ENCODE measurements at places on chromosomes 1 and 21.

DNA sequence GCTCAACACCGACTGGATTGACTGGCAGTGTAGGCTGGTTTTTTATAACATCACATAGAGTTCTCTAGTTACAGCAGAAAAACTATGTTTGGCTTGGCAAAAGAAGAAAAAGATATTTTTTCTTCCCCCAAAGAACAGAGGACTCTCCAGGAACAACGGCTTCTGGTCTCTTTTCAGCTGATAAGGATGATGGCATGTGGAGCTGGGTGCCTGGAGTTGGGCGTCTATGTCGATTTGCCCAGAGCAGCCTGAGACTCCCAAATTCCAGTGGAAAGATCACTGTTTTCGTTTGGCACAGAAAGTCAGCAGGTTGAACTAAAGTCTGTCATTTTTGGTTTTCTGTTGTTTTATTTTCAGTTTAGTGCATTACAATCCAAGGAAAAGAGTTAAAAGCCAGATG lies 91.1 kb downstream of the SMYD2 start:
- DNase-seq: no peak

GRCh38 chr1:228329887-228330286 lies 76.7 kb downstream of the TRIM11 start:
- no peak for DNase-seq

DNA sequence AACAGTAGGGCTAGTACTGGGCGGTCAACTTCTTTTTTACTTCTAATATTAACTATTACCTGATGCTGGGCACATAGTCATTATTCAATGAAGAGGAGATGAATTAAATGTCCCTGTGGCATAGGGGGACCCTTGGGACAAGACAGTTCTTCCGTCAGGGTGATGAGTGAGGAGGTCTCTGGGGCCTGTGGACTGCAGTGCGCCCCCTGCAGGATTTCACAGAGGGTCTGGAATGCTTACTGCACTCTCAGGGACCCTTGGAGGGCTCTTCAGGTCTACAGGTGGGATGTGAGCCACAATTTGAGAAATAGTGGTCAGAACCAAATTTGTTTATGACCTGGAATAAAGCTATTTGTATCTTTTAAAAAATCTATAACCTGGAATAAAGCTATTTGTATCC lies 149.4 kb downstream of the FAM78B start:
- no peak for DNase-seq

GRCh38 chr1:162387226-162388082 lies 5.9 kb downstream of the C1orf226 start:
- no peak for DNase-seq

- no peak for DNase-seq
Observed at GRCh38 chr1:12505639-12506280, 112.2 kb downstream of the DHRS3 start.

GRCh38 chr1:151718011-151718431 lies 1.4 kb upstream of the CELF3 start:
- no peak for DNase-seq

DNA sequence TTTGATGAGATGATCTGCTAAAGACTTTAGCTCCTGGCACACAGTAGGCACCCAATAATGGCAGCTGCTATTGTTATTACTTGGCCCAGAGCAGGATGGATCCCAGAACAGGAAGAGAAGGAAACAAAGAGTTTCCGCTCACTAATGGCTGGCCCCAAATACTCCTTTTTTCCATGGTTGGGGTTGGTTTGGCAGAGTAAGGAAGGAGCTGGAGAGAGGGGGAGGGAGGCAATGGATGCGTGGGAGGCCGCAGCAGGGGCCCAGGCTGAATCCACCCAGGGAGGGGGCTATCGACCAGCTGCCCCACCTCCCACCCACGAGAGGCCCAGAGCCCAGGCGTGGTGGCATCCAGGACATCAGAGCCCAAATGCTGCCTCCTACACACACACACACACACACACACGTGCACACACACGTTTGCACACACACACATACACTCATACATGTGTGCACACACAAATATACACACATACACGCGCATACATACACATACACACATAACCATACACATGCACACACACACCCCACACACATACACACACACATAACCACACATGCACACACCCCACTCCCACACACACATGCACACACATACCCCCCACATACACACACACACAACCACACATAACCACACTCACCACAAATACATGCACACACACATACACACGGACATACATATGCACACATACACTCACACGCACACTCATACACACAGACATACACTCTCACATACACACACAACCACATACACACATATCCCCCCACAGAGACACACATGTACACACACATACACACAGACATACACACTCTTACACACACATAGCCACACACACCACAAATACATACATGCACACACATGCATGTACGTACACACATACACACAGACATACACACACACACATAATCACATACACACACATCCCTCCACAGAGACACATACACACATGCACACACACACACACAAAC lies 25.2 kb downstream of the C1QB start:
- no peak for DNase-seq

GRCh38 chr1:151593730-151594129 lies 18.1 kb upstream of the SNX27 start:
- no peak for DNase-seq

GRCh38 chr1:107795994-107796393 lies 169.0 kb downstream of the VAV3 start:
- no peak for DNase-seq

GRCh38 chr1:175390081-175390481 lies 197.5 kb upstream of the KIAA0040 start:
- DNase-seq: no peak

DNA sequence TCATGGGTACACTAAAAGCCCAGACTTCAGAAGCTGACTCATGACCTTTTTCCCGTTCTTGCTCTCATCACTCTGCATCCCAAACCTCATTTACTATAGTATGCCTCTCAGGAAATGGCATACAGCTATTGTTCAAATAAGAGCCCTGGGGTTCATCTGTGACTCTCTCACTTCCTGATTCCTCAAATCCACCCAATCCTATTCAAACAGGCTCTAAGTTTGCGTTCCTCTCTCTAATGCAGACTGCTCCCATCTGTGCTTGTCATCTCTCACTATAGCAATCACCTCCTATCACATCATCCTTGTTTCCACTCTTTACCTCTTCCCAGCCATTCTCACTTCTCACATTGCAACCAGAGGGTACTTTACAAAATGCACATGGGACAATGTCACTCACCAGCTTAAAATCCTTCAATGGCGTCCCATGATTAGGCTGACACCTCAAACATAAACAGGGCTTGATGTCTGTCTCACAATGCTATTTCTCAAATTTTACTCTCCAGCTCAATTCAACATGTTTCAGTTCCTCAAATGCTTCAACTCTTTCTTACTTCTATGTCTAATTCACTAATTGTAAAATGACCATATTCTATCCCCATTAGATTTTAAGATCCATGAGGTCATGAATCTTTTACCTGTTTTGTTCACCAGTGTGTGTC lies 408.4 kb downstream of the NTNG1 start:
- DNase-seq: no peak

GRCh38 chr1:201332616-201333335 lies 44.7 kb downstream of the TNNT2 start:
- no peak for DNase-seq

DNA sequence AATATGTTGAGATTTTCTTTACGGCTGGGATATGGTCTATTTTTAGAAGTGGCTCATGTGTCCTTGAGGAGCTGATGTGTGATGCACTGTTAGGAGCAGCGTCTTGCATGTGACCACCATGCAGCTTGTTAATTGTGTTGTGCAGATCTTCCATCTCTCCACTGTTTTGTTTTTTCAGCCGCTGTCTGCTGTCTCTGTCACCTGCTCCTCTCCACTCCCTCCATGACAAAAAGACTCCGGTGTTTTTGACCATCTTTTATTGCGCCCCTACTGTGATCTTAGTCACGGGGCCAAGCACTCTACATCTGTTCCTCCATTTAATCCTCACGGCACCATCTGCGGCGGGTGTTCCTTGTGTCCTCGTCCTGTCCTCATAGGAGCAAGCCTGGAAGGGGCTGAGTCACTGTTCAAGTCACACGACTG lies 51.8 kb downstream of the ADARB1 start:
- DNase-seq: no peak

DNA sequence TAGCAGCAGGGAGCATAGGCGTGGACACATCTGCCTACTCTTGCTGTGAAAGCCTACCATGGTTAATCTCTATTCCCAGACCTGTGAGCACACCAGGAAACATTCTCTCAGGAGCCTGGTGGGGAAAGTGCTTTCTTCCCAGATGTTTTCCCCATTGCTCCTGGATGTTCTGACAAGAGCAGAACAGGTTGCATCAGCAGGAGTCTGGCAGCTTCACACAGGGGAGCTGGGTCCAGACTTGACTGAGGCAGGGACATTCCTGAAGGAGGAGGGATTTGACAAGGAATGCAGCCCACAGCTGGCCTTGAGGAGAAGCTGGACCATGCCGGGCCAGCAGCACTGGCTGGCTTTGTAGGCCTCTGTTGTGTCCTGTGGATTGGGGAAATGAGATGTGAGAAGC lies 21.0 kb upstream of the ARTN start:
- DNase-seq: no peak

GRCh38 chr21:44911384-44912157 lies 9.1 kb downstream of the ITGB2 start:
- DNase-seq: peak; percentile 72

DNA sequence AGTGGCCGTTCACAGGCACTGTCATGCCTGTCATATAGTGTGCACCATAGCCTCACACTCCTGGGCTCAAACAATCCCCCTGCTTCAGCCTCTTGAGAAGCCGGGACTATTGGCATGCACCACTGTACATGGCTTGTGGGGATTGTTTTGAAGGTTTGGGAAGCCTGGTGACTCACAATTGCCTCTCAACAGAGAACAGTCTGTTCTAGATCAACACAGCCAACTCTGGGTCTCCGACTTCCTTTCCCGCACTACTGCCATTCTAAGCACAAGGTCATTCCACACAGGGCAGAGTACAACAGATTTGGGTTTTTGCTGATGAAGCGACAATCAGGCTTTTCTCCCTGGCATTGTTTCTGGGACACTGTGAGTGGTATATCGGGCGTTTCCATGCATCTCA lies 15.5 kb upstream of the AHCTF1 start:
- no peak for DNase-seq

GRCh38 chr1:206512058-206512850 lies 4.9 kb downstream of the RASSF5 start:
- no peak for DNase-seq

DNA sequence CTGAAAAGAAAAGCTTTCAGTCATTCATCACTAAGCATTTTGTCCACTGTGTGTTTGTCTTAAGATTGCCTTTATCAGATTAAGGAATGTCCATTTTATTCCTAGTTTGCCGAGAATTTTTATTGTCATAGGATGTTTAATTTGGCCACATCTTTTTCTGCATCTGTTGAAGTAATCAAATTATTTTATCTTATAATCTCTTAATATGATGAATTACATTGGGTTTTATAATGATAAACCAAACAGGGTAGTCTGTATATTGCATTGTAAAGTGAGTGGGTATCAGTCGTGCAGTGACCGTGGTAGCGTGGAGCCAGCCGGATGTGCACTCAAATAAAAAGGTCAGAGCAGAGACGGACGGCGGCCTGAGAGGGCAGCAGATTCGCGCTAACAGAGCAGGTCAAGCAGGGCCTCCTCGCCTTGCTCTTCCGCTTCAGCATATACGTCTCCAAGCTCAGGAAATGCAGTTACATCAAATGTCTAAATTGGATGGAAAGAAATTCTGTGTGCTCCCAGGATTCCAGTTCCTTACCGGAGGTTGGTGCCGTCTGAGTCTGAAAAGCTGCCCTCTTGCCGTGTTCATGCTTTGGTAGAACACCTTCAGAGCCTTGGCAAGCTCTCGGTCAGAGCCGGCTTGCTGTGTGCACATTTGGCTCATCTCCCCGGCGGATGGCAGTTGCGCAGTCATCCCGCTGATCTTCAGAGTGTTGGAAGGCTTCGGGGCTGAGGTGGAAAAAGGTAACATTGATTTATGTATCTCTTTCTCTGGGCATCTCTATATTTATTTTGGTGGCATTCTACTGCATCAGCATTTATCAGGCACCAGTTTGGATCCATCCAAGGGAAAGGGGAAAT lies 51.5 kb downstream of the SCCPDH start:
- DNase-seq: no peak

GRCh38 chr1:222034790-222035189 lies 292.9 kb upstream of the DUSP10 start:
- DNase-seq: no peak

GRCh38 chr1:37808369-37809319 lies 636 bp upstream of the YRDC start:
- DNase-seq: no peak

DNA sequence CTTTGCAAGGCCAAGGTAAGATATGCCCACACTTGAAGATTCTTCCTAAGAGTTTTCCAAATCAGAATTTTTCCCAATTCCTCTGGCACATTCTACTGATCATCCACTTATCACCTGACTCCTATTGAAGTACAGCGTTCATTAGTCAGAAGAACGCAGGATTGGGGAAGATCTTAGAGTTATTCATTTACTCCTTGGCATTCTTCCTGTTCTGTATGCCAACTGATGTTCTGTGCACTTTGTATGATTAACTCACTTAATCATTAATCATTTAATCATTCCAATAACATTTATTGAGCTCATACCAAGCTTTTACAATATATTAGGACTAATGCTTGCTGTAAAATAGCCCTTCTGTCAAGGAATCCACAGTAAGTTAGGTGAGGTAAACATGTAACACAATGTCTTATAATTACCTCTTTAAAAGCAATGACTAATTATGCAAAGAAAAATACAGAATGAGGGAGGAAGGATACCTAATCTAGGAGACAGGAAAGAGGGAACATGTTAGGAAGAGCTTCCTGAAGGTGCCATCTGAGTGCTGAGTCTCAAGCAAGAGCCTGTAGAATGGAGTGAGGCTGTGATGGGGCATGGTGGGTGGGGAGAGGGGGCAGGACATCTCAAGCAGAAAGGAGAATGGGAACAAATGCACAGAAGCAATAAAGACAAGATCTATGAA lies 71.1 kb upstream of the DPT start:
- DNase-seq: no peak

- peak; percentile 60 for DNase-seq
Observed at GRCh38 chr21:43881283-43881682, 16.3 kb downstream of the AGPAT3 start.

DNA sequence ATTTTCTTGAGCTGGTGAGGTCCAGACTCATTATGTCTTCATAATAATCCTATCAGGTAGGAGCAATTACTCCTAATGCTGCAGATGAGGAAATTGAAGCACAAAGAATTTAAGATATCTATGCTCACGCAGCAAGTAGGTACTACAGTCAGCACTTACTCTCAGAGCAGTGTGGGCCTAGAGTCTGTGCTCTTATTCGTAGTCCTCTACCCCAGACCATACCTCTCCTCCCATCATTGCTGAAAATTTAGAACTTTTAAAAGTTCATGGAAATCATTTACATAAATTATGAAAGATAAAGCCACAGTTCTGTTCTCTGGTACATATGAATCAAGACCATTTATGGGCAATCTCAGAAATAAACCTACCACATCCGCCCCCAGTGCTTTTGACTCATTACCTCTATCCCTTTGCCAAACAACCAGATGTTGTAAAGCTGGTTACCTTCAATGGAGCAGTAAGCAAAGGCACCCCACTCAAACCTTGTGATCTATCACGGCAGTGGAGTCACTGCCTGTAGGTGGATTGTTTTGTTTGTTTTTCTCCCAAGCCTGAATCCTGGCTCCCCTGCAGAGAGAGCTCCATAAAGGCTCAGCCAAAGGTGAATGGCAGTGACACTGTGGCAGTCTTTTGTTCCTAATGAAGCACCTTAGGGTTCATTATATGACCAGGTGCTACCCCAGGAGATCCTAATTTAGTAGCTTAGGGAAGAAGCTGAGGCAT lies 20.9 kb upstream of the MAN1A2 start:
- peak; percentile 44 for DNase-seq

GRCh38 chr1:904310-904950 lies 19.3 kb upstream of the SAMD11 start:
- peak; percentile 90 for DNase-seq
